Fibroblast of skin of left quadriceps (primary cell): ENCODE measurements at places on chromosomes 6 and 20.

- DNase-seq: no peak
These were observed 113.5 kb downstream of the ZMYND8 start for GRCh38 chr20:47243003-47243402.

GRCh38 chr20:54475334-54476168 is at the start of gene DOK5:
Gene DOK5, plus strand, starts transcription at chr20:54475593. Its CDS starts 354 bp downstream, at chr20:54475947.
- peak; percentile 46 for DNase-seq

DNA sequence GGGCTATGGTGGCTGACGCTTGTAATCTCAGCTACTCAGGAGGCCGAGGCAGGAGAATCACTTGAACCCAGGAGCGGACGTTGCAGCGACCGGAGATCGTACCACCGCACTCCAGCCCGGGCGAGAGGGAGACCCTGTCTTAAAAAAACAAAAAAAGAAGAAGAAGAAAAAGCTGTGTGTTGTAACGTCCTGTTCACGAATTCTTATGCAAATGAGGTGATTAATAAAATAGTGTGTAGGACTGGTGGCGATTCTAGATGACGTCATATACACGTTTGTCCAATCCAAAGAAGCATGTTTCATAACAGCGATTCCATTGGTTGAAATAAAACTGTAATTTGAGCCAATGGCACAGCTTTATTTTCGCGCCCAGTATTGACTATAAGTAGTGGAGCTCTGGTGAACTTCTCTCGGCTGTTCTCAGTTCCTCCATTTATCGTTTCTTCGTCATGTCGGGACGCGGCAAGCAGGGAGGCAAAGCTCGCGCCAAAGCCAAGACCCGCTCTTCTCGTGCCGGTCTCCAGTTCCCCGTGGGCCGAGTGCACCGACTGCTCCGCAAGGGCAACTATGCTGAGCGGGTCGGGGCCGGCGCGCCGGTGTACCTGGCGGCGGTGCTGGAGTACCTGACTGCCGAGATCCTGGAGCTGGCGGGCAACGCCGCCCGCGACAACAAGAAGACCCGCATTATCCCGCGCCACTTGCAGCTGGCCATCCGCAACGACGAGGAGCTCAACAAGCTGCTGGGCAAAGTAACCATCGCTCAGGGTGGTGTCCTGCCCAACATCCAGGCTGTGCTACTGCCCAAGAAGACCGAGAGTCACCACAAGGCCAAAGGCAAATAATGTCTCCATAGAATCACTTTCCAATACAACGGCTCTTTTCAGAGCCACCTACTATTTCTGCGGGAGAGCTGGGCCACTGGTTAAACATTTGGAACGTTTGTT is 47.0 kb downstream of the OR2B2 start:
- peak; percentile 97 for DNase-seq

- no peak for DNase-seq
These were observed 14.7 kb downstream of the AKIRIN2 start for GRCh38 chr6:87687296-87687695.

GRCh38 chr6:143652841-143653331 is 24.9 kb upstream of the PHACTR2 start:
- DNase-seq: no peak

- no peak for DNase-seq
These were observed 18.0 kb downstream of the ZNF217 start for GRCh38 chr20:53575481-53576194.

DNA sequence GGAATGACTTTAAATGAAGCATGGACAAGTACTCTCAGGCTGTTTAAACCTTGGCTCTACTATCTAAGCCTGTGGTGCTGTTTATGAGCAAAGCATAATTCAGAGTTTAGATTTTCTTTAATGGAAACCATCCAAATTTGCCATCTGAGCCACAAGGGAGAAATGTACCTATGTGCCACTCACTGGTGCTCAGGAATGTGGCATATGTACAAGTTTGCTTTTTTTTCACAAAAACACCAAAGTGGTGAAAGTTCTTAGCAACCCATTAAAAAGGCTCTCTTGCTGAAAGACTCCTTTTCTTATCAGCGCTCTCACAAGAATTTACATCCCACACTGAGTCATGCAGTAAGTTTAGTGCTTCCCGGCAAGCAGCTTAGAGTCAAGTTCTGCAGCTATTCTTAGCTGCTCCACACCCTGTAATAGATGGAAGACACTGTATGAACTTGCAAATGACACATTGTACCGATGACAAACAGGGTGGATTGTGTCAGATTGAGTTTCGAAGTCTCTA is 57.3 kb upstream of the MLIP start:
- peak; percentile 81 for DNase-seq

DNA sequence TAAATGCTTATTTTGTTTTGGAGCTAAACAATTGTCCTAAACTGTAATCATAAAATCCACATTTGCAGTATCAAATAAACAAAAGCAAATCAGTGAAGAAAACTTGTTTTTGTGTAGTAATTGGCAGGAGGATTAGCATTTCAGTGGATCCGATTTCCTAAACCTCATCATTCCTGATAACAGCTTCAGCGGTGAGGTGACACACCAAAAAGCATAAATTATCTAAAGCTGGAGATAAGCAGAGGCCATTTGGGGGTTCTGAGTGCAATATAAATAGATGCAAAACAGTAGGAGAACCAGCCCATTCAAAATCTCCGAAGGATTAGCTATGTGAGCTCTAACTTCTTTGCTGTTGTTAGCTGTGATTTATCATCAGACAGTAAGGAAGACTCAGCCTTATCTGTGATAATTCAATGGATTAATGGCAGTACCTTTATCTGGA is 235.8 kb downstream of the EPHA7 start:
- no peak for DNase-seq

DNA sequence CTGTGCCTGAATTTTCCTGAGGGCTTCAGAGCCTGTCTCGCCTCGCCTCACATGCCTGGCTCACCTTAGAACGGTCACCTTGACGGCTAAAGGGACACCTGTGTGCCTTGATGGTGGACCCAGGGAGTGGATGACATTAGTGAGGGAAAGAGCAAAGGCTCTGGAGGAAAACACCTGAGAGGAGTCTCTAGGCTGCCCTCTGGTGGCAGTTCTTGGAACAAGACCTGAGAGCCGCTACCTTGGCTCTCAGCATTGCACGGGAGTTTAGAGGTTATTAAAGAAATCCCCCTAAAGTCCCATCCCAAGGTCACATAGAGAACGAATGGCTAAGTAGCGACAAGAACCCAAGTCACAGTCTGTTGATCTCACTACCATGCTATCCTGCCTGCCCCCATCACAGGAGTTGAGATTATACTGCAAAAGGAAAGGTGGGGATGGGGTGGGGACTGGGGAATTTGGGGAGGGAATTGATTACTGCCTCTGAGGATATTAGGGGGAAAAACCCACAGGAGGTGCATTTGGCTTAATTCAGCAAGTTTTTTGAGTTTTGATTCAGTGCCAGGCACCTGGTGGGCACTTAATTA is 7.9 kb upstream of the CDSN start:
- DNase-seq: no peak

DNA sequence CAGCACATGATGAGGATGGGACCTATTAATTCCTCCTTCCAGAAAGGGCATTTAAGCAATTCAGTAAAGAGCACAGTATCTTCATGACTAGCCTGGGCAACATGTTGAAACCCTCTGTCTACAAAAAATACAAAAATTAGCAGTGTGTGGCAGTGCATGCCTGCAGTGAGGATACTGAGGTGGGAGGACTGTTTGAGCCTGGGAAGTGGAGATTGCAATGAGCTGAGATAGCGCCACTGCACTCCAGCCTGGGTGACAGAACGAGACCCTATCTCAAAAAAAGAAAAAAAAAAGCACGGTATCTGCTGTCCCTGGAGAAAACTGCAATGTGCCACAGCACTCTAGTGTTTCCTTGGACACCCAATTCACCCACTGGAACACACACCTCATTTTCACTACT is 18.4 kb downstream of the SAMD3 start:
- DNase-seq: no peak

DNA sequence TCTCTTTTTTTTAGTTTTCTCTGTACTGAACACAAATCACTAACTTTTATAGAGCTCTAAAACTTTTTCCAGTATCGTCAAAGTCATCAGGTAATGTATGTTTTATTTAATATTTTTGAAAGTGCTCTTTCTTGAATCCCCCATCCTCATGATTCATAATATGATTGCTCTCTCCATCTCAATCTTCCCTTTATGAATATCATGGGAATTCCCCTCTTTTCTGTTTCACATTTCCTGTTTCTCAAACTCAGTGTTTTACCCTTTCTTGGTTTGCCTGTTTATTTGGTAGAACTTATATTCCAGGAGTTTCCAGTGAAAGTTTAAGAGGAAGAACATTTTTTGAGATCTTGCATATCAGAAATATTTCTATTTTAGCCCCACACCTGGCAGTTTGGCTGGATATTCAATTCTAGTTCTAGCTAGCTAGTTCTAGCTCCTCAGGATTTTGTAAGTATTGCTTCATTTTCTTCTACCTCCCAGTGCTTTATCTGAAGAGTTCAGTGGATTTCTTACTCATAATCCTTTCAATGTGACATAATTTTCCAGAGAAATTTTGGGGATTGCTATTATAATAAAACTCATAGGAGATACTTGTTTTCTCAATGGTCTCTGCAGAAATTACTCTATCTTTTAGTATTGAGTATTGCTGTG is 6.1 kb upstream of the C6orf58 start:
- no peak for DNase-seq

GRCh38 chr20:49579874-49580812 is 12.2 kb upstream of the PTGIS start:
- DNase-seq: no peak

DNA sequence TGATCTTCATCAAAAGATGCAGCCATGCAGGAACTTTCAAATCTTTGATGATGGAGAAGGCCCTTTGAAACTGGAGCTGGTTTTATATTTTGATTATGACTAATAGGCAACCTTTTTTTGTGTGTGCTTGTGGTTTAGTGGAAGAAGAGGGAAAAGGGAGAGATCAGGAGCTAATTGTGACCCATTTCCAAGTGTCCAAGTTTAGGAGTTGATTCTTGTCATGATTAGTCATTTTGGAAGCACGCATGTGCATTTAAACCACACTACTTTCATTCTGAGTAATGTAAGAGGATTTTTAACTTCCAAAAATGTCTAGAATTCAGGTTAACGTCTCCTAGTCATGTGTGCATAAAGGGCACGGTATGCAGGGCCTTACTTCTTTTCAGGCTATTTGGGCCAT is 3.5 kb downstream of the FOXO3 start:
- peak; percentile 94 for DNase-seq

DNA sequence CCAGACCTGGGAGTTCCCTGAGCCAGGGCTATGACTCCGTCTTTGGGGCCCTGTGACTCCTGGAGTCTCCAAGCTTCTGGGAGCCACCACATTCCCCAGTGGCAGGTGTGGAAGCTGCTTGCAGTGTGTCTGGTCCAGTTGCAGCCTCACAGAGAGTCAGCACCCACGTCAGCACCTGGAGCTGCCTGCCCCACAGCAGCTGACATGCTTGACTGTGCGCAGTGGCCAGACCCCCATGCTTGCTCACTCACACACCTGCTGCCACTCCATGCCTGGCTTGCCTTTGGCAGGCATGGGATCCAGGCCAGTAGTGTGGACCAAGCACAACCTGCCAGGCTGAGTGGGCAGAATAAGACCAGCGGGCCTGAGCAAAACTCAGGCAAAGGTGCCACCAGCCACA is 31.0 kb upstream of the ASIP start:
- no peak for DNase-seq

DNA sequence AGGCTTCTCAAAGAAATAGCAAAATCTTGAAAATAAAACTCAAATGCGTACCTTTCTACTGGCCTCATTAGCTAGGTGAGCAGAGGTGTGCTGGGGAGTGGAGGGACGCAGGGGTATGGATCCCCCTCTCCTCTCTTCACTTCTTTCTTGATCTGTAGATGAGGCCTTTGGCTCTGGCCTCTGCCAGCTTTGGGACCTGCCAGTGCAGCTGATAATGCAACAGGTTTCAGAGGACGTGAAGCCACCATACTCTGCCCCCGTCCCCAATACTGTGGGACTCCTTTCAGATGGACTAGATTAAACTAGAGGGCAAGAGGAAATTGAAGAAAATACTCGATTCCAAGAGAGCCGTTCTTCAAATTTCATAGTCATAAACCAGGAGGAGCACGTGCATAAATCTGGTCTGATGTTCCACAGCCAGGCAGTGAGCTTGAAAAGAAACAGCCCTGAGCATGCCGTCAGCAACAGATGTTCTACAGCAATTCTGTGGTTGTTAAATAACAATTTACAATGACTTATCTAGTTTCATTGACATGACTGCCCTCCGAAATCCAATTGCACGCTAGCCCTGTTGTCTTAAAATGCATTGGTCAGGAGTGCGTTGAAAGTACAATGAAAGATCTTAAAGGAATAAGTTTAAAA is 245.3 kb upstream of the FOXQ1 start:
- no peak for DNase-seq

- no peak for DNase-seq
These were observed 574.2 kb downstream of the KHDRBS2 start for GRCh38 chr6:61711849-61712248.

GRCh38 chr20:42565235-42565995 is 624.3 kb downstream of the PTPRT start:
- DNase-seq: no peak

GRCh38 chr6:26194816-26195375 is 107.7 kb downstream of the HFE start:
- DNase-seq: no peak

DNA sequence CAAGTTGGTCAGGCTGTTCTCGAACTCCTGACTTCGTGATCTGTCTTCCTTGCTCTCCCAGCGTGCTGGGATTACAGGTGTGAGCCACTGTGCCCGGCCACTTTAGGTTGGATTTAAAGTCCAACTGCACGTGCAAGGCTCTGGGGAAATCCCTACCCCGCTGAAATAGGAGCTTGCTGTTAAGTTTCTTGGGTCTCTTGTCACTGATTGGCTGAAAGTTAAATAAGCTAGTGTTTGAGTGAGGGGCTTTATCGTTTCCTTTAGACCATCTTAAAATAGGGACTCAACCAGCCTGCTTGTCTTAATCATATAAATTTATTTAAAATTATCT is 11.1 kb upstream of the SERINC1 start:
- DNase-seq: no peak

- DNase-seq: no peak
These were observed 156.5 kb downstream of the BTBD3 start for GRCh38 chr20:12074111-12074655.

DNA sequence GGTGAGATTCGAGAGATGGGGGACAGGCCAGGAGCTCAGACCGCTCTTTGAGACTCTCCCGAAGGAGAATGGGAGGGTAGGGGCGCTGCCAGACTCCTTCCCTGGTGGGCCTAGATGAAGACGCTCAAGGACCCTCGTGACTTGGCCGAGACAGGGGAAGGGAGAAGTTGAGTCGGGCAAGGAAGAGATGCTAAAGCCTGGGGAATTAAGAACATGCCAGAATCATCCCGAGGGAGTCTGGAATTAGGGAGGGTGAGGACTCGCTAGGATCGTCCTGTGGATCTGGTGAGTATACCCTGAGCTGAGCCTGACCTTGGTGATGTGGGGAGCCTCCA is 529 bp downstream of the UBE2C start:
- no peak for DNase-seq

GRCh38 chr6:164185471-164185871 is 771.0 kb downstream of the QKI start:
- DNase-seq: no peak

DNA sequence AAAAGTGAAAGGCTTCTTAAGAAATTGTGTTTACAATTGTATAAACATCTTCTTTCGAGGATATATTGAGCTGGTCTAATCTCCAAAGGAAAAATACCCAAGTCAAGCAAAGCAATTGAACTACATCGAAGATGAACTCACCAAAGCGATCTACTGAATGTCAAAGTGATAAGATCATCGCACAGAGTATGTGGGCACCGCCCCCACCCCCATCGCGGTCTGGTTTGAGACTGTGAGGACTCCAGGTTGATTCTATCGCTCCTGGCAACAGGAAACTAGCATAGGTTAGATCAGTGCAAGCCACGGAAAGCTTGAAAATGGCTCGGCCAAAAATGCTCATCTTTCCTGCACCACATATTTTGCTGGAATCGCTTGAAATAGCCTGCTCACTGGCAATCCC is 133.2 kb upstream of the RPS6KA2 start:
- no peak for DNase-seq
